ENCODE measurements at places on chromosomes 3 and 15.

- DNase-seq: no peak
Observed at GRCh38 chr3:1235526-1236120, 142.8 kb downstream of the CNTN6 start.

DNA sequence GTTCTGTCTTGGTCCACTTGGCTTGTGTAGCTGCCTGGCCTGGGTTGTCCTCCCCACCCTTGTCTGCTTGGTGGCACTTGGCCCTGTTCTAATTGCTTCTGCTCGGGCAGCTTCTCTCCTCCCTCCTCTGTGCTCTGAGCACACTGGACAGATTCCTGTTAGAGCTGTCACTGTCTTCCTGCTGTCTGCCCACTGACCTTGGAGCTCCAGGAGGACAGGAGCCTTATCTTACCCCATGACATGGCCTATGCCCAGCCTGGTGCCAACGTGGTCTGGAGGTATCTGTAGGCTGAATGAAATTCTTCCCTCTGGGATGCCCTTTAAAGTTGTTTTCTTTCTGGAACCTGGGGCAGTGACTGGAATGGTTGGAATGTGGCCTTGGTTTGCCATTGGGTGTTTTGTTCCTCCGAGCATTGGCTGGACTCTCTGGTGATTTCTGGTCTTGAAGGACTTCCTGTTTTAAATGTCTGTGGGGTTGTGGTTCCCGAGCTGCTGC lies 94.1 kb downstream of the FAM43A start:
- DNase-seq: peak; percentile 5

DNA sequence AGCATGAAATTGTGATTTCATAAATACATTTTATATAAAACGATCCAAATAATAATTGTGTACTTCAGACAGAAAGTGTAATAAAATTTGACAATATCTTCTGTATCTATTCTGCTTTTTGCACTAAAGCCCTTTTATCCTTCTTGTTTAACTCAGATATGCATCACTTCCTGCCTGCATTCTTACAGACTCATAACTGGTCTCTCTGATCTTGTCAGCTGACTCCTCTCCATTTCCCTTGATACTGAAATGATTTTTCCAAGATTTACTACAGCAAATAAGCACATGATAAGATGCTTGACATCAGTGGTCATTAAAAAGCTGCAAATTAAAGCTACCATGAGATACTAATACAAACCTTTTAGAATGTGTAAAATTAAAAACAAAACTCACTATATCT lies 25.3 kb upstream of the SI start:
- DNase-seq: no peak

GRCh38 chr15:30990446-30991254 lies 778 bp downstream of the MTMR10 start:
- no peak for DNase-seq

DNA sequence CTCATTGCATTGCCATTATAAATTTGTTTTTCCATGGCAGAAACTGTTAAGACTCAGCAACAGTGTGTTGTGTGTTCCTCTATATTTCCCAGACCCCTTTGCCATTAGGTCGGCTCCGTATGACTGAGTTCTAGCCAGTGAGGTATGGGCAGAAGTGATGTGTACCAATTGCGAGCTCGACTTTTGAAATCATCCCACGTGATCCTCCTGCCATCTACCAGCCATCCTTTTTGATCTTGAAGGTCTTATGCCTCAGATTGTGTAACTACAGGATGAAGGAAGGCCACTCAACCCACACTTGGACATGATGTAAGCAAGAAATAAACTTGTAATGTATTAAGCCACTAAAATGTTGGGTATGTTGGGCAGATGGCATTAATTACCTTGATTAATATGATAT lies 562.3 kb downstream of the PDCD6IP start:
- DNase-seq: no peak

DNA sequence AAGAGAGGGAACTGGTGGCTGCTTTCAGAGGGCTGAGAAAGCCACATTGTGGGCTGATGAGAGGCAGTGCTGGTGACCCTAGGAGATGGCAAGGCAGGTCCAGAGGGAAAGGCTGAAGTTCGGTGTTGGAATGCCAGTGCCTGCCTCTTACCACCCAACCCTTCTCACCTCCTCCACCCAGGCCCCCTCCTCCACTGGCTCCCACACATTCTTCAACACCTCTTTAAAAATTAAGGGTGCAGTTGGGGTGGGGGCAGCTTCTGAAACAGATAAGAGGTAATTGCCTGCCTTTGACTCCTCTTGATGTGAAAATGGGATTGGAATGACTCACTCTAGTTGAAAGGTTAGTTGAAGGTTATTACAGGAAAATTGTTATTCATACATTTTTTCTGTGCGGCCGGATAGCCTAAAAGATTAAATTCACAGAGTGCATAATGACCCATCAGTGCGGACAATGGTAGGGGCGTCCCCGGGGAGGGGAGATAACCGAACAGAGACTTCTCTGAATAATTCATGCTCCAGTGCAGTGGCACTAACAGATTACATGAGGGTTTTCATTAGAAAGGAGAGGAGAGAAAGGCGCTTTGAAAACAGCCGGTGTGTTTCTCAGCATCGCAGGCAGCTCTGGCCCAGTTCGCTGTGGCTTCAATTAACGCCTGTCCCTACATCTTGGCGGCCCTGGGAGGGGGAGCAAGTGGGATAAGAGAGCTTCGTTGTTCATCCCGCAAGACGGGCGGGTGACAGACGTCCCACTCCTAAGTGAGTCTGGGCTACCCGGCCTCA lies 212.4 kb downstream of the TLE3 start:
- DNase-seq: no peak

Data from amniotic stem cell (primary cell).